Stimulated activated CD4-positive, alpha-beta T cell treated with anti-CD3 and anti-CD28 coated beads, Interleukin-12 subunit alpha, Interleukin-12 subunit beta, amount 100 ng/mL, for 4 hours (primary cell): ENCODE measurements at places on chromosomes 2 and 18.
A peak's percentile ranks its signal among the peaks of the same experiment; 100 is the strongest.

DNA sequence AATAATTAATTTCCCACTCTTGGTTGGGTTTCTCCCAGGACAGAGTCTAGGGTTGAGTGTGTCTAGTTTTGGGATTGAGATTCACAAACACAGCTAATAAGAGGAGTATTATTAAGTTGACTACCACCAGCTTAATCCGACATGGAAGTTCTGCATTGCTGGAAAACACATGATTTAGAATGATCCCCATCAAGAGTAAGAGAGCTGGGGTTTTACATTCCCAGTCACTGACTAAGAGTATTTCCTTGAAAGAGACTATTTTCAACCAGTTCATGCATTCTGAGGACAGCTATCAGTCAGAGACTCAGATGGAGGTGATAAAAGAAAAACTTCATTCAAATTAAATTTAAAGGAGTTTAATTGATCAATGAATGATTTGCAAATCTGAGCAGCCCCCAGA is 334.6 kb upstream of the LRATD1 start:
- no peak for DNase-seq

- no peak for DNase-seq
These were observed 1064.3 kb upstream of the CDH2 start for GRCh38 chr18:29241199-29241598.

GRCh38 chr2:240834377-240834975 is 14.5 kb upstream of the KIF1A start:
- no peak for DNase-seq

DNA sequence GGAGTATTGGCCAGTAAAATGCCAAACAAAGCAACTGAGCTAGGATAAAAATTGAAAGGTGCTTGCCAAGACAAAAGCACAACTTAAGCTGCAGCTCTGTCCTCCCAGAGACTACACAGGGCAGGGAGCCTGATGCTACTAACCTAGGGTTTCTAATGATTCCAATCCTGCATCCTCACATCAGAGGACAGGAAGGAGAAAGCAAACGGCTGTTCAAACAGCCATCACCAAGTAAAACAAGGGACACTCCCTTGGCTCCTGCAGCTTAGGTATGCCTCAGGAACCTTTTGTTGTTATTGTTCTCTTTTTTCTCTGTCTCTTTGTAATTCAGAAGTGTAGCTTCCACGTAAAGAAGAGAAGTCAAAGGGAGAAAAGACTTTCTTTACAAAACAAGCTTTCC is 99.5 kb downstream of the TCF4 start:
- DNase-seq, result no peak

DNA sequence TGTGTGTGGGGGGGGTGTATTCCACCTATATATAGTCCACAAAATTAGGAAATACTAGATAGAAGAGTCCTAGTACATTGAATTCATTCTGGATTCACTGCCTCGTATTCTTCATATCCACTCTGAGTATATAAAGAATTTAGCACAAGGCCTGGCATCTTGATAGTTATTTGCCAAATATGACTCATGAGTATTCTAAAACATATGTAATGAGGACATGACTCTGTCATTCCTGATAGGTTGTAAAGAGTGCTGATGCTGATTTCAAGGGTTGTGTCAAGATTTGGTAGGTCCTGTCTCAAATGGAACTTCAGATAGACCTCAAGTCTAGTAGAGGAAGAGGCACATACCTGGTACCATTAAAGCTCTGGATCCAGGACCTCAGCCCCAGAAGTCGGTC is 173.4 kb upstream of the BOD1L2 start:
- DNase-seq, result no peak

DNA sequence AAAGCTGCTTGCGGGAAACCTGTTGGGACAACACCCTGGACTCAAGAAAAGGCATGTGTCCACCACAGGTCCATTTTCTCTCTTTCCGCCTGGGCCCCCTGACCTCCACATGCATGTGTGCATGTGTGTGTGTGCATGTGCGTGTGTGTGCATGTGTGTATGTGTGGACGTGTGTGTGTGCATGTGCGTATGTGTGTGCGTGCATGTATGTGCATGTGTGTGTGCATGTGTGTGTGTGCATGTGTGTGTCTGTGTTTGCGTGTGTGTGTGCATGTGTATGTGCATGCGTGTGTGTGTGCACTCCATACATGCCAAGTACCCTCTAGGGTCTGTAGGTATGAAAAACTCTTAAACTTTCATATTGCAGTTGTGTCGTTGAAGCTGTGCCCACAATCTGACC is 16.3 kb downstream of the CAPN14 start:
- no peak for DNase-seq

DNA sequence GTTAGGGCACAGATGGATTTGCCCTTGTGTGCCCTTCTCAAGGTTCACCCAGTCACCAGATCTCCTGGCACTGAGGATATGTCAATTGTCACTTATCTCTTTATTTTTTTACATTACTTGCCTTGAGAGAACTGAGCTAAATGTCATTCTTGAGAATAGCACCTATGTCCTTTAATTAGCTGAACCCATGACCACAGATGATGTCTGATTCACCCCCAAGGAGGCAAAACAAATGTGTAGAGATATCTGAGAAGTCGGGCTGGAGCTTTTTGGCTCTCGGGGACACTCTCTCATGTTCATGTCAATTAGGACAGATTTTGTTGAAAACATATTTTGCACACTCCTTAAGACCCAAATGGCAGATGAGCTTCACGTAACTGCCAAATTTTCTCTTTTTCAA is 171.4 kb upstream of the LRRTM1 start:
- DNase-seq, result no peak

GRCh38 chr2:96089356-96090195 is 26.8 kb downstream of the ADRA2B start:
- DNase-seq, result no peak

GRCh38 chr2:113117541-113118262 is 9.7 kb upstream of the IL1RN start:
- DNase-seq, result no peak

GRCh38 chr2:118865106-118865505 is 17.7 kb upstream of the EN1 start:
- no peak for DNase-seq

DNA sequence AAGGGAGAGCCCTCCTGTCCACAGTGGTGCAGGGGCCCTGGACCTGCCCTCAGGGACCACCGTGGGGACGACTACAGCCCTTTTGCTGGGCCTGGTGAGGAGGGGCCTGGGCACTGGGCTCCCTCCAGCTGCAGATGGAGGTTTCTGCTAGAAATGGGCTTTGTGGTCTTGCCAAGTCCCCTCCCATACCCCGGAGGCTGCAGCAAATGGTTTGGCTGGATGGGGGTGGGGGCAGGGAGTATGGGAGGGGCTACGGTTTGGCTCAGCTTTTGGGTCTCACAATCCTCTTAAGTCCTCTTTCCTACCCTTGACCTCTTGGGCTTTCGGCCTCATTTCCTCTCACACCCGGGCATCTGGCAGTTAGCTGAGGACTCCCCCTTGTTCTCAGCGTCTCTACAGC is 21.7 kb downstream of the TET3 start:
- no peak for DNase-seq

GRCh38 chr2:37794717-37795116 is 123.3 kb upstream of the CDC42EP3 start:
- no peak for DNase-seq

GRCh38 chr2:25131567-25132298 is 36.6 kb downstream of the POMC start:
- peak; percentile 28 for DNase-seq

DNA sequence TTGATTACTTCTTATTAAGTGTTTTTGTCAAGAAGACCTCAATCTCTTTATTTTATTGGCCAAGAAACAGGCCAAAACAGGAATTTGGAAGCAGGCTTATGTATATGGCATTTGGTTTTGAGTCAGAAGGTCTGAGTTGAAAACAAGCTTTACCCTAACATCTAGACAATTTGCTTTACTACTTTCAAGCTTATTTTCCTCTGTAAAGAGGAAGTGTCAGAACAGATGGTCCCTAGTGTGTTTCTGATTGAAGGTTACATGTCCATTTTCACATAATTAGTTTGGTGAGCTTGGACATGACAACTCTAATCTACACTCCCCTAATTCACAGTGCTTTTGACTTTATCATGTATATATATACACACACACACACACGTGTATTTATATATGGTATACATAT is 19.8 kb upstream of the MAP4K4 start:
- no peak for DNase-seq

DNA sequence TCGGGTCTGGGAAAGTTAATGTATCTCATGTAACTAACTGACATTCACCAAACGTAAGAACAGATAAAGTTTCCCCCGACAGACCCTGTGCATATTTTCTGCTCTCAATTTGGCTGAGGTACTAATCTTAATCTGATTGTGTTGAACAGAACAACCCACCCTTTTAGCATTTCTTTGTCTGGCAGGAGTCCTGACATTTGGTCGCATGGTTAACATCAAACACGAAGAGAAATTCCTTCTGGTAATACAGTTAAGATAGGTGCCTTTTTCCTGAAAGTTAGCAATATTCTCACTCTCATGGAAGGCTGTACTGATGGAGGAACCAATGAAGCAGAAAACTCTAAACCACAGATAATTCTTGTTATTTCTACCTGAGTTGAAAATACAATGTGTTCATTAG is 520.8 kb downstream of the PARD3B start:
- no peak for DNase-seq
